ENCODE measurements at places on chromosomes 3 and 15. TPM values are rescaled to one million over a fixed set of nuclear protein-coding genes. Genes with fewer than 3 reads are reported as not detected.

- DNase-seq: no peak
- no peaks in the 10 kb centered on the region for H3K36me3 ChIP-seq
- no peaks in the 10 kb centered on the region for H3K27me3 ChIP-seq
- no peak overlapping the region for H3K27ac ChIP-seq
- no peak overlapping the region for H3K4me3 ChIP-seq
- no peaks in the 10 kb centered on the region for H3K4me1 ChIP-seq
Observed at GRCh38 chr3:16554126-16554525, 40.6 kb upstream of the RFTN1 start.

- H3K27me3 ChIP-seq: no peaks in the 10 kb centered on the region
- no peaks in the 10 kb centered on the region for H3K4me1 ChIP-seq
- no peak overlapping the region for H3K4me3 ChIP-seq
- no peak for DNase-seq
Observed at GRCh38 chr3:15261274-15261673, 55.2 kb downstream of the CAPN7 start.

GRCh38 chr15:39304201-39304841 is 276.6 kb upstream of the THBS1 start:
- no peaks in the 10 kb centered on the region for H3K36me3 ChIP-seq
- no peaks in the 10 kb centered on the region for H3K4me1 ChIP-seq
- H3K27me3 ChIP-seq: no peaks in the 10 kb centered on the region
- no peak overlapping the region for H3K4me3 ChIP-seq
- no peak for DNase-seq
- H3K27ac ChIP-seq: peak overlapping the region; percentile 0

DNA sequence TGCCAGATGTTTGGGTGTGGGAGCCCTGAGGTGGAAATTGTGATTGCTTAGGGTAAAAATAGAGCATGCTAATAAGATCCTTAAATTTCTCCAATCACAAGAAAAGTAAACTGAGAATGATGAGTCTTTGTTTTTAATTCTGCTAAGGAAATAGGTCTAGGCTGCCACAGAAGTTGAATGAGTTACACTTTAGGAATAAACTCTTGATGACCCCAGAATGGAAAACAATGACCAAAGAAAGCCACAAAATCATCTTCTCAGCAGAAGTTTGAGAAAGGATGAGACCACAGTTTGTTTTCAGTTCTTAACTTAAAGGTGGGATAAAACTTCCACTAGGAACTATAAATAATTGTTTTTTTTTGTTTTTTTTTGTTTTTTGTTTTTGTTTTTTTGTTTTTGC is 164.6 kb upstream of the BCL6 start:
- no peaks in the 10 kb centered on the region for H3K4me1 ChIP-seq
- no peaks in the 10 kb centered on the region for H3K27me3 ChIP-seq
- H3K27ac ChIP-seq: no peak overlapping the region
- H3K4me3 ChIP-seq: no peak overlapping the region
- no peaks in the 10 kb centered on the region for H3K36me3 ChIP-seq

Gene TIGIT
- total RNA-seq: 0.33 TPM

DNA sequence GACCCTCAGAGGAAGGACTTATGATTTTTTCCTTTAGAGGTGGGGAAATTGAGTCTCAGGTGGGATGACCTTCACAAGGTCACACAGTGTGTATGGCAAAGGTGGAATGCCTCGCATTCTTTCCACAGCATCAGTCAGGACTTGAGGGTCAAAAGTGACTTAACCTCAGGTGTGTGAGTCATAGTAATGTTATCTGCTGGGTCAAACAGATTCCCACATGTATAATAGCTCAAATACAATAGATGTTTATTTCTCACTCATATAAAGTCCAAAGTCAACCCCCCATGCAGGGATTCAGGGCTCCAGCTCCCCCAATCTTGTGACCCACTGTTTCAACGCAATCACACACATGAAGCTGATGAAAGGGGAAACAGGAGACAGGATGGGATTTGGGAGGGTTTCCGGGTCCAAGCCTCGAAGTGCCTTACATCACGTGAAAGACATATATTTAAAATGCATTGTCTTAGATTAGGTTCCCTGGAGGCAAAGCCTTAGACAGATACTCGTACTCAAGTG is 34.0 kb upstream of the CCDC174 start:
- H3K36me3 ChIP-seq: no peaks in the 10 kb centered on the region
- H3K27ac ChIP-seq: no peak overlapping the region
- no peak for DNase-seq
- no peak overlapping the region for H3K4me3 ChIP-seq

Gene MTHFS
- 51.5 TPM for total RNA-seq

GRCh38 chr3:159761848-159762635 is 226.6 kb upstream of the IL12A start:
- no peaks in the 10 kb centered on the region for H3K27me3 ChIP-seq
- H3K27ac ChIP-seq: peak overlapping the region; percentile 93
- no peak for DNase-seq
- H3K4me1 ChIP-seq: no peaks in the 10 kb centered on the region
- no peak overlapping the region for H3K4me3 ChIP-seq

Gene AGTR1
- 77.9 TPM for total RNA-seq
